Smooth muscle cell of the coronary artery (primary cell): ENCODE measurements at places on chromosomes 4 and X. TPM values are rescaled to one million over a fixed set of nuclear protein-coding genes. Genes with fewer than 3 reads are reported as not detected.

ATOH1 gene
- total RNA-seq = not detected in 2 replicates

LINC00632 gene
- 3.6 and 8.9 TPM in 2 replicates for total RNA-seq

CLGN gene
- total RNA-seq = 1.8 TPM in 1 of 2 replicates, not detected in the other

CHST7 gene
- total RNA-seq = 8.5 and 19.7 TPM in 2 replicates

ADGRG2 gene
- not detected in 2 replicates for total RNA-seq

CT45A1 gene
- not detected in 2 replicates for total RNA-seq

AFM gene
- total RNA-seq = not detected in 2 replicates
